ENCODE measurements at places on chromosomes 4 and X.

GRCh38 chrX:35090801-35091200 is 148.2 kb downstream of the FAM47B start:
- no peak for DNase-seq

DNA sequence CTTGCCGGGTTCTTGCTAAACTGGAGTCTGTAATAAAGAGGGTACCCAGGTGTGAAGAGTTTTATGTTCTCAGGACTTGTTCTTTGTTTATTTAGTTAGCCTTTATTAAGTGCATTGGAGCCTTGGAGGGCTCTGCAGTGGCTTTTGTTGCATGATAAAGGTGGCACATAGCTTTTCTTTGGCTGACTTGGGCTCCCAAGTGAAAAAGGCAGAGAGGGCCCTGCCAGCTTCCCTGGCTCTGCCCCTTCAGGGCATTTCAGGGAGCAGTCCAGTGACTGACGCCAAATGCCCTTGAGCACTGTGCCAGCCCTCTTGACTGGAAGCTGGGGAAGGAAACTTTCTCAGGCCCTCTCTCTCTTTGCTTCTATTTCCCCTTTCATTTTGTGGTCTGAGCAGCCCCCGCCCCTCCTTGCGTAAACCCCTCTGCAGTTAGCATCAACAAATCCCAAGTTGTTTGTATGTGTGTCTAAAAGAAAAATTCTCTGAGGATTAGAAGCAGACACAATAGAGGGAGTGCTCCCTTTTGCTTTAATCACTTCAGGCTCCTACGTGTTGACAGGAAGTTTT is 152.2 kb downstream of the NHS start:
- DNase-seq, result no peak

GRCh38 chr4:188941524-188942119 is 802.4 kb downstream of the TRIML1 start:
- no peak for DNase-seq

- DNase-seq, result no peak
These were observed 94.2 kb downstream of the NYX start for GRCh38 chrX:41541386-41541785.

DNA sequence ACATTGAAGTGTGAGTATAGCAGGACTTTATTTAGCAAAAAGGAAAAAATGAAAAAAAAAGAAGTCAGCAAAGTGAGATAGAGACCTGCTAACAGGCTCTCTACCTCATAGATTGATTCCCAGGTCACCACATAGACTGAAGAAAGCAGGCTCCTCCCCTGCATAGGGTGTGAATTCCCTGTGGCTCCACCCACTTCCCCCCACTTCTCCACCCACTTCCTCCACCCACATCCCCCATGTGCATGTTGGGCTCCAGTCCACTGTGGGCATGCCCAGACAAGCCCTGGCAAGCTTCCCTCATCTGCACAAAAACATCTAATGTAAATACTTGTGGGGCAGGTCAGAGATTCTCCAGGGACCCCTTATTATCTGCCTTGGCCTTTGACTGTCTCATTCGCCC is 97.8 kb downstream of the TMEM47 start:
- no peak for DNase-seq

- no peak for DNase-seq
These were observed 394.2 kb downstream of the ANKRD50 start for GRCh38 chr4:124318292-124318691.

DNA sequence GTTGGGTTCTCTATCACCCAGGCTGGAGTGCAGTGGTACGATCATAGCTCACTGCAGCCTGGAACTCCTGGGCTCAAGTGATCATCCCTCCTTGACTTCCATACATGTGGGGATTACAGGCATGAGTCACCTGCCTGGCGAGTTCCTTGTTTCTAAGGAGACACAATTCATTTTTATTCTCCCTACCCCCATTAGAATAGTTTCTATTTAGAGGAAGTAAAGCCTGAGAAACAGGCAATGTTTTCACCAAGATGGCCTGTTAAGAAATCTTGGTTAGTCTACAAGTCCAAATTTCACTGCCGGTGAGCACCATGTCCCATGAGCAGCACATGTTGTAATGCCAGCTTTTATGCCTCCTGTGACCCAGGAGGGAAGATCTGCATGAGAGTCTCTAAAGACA is 5.7 kb downstream of the CYBB start:
- DNase-seq, result no peak

DNA sequence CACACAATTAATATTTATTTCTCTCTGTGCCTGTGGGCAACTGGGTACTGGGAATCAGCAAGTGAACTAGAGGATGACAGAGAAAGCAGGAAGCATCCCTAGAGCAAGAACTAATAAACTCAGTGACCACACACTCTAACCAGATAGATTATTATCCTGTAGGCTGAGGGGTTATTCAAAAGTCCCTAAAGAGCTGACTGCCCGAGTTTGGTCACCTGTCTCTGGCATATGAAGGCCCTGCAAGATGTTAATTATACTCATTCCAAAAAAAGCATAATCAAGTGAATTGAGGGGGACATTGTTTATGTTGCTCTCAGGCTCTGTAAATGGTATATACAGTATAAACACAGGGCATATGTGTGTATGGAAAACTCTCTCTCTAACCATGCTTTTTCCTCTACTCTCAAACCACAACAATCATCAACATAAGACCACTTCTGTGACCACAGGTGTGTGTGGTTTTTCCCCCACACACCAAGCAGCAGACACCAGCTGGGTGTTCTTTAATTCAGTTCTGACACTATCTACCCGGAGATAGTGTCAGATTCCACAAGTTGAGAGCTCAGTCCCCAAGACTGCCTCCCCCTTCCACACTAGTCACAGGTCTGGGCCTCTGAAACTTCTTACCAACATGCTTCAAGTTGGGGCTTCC is 6.2 kb upstream of the HPSE start:
- no peak for DNase-seq

DNA sequence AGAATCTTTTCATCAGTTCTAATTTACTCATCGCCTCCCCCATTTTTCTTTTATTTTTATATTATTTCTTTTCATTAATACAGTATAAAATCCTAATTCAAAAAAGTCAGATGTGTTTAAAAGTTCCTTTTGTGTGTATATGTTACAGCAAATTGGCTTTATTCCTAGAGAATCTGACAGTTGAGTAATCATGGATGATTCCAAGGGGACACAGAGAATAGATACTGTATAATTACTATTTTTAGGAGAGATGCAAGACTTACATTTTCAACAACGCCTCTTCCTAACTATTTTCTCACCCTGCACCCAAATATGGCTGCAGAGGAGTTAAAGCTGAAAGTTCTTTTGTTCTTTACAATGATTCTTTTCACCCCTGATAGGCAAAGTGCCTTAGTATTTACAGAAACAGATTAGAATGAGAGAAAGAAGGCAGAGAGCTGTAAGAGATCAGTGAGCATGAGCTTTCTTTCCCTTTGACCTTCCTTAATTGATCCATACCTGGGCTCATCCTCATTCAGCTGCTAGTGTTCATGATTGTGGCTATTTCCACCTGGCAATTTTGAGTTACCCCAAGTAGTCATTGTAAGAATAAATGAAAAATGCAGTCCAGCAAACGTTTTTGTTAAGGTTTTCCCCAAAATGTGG is 210.8 kb downstream of the SLC4A4 start:
- DNase-seq, result no peak
